ENCODE measurements at places on chromosomes 16 and 17. TPM values are rescaled to one million over a fixed set of nuclear protein-coding genes. Genes with fewer than 3 reads are reported as not detected.

GRCh38 chr16:30005341-30006094, 5.3 kb downstream of the DOC2A start:
- H3K36me3 ChIP-seq, result peaks cover 34% of the 10 kb centered on the region
- peaks cover 4% of the 10 kb centered on the region for H3K27me3 ChIP-seq
- peaks cover 4% of the 10 kb centered on the region for H3K4me1 ChIP-seq
- H3K4me3 ChIP-seq, result no peak overlapping the region

DNA sequence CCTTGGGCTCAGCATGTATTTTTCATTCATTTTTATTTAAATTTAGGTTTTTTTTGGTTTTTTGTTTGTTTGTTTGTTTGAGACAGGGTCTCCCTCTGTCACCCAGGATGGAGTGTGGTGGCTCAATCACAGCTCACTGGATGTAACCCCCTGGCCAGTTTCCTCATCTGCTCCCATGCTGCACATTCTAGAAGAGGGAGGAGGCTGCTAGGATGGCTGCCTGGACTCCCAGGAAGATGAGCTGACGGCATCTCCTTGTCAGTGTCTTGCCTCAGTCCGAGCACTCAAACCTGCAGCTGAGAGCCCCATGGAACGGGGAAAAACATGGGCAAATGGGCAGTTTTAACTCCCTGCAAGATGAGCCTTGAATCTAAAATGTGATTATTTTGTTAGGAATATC, 7.5 kb downstream of the MEAK7 start:
- no peak overlapping the region for H3K27ac ChIP-seq
- no peaks in the 10 kb centered on the region for H3K27me3 ChIP-seq
- H3K4me1 ChIP-seq, result no peaks in the 10 kb centered on the region
- H3K4me3 ChIP-seq, result no peak overlapping the region
- H3K36me3 ChIP-seq, result peaks cover 43% of the 10 kb centered on the region

DNA sequence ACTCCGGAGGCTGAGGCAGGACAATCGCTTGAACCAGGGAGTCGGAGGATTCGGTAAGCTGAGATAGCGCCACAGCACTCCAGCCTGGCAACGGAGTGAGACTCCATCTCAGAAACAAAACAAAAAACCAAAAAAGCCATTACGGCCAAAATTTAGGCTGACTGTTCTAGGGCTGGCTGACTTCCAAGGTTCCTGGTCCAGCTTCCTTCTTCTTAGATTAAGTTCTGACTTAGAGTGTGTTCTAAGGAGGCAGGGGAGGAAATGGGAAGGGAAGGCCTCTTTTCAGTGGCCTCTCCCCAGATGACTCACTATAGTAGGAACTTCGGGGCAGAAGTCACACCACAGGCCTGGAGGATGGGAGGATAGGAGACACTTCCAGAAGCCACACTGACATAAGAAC, 27.7 kb upstream of the CLEC18B start:
- no peak overlapping the region for H3K27ac ChIP-seq
- H3K27me3 ChIP-seq, result no peaks in the 10 kb centered on the region
- H3K4me3 ChIP-seq, result no peak overlapping the region

GRCh38 chr16:4388271-4389021, 16.8 kb downstream of the VASN start:
- no peak overlapping the region for H3K4me3 ChIP-seq
- H3K4me1 ChIP-seq, result no peaks in the 10 kb centered on the region
- no peak for DNase-seq
- no peak overlapping the region for H3K27ac ChIP-seq

GRCh38 chr17:42982266-42982665, 1.9 kb downstream of the RUNDC1 start:
- no peak overlapping the region for H3K4me3 ChIP-seq
- H3K36me3 ChIP-seq, result peaks cover 13% of the 10 kb centered on the region
- H3K4me1 ChIP-seq, result peaks cover 4% of the 10 kb centered on the region
- DNase-seq, result no peak
- peak overlapping the region; percentile 84 for H3K27ac ChIP-seq

GRCh38 chr17:81396722-81397313, 1.6 kb downstream of the BAHCC1 start:
- H3K27me3 ChIP-seq, result peaks cover 28% of the 10 kb centered on the region
- H3K4me3 ChIP-seq, result no peak overlapping the region
- no peak overlapping the region for H3K27ac ChIP-seq
- H3K36me3 ChIP-seq, result no peaks in the 10 kb centered on the region
- H3K4me1 ChIP-seq, result peaks cover 49% of the 10 kb centered on the region

CD300E gene
- total RNA-seq, result not detected

ALOX15 gene
- total RNA-seq, result 0.44 TPM

CHAD gene
- not detected for total RNA-seq

EVPL gene
- total RNA-seq, result 0.39 TPM

All from naive thymus-derived CD4-positive, alpha-beta T cell (primary cell).